ENCODE measurements at places on chromosomes 5 and 9.

DNA sequence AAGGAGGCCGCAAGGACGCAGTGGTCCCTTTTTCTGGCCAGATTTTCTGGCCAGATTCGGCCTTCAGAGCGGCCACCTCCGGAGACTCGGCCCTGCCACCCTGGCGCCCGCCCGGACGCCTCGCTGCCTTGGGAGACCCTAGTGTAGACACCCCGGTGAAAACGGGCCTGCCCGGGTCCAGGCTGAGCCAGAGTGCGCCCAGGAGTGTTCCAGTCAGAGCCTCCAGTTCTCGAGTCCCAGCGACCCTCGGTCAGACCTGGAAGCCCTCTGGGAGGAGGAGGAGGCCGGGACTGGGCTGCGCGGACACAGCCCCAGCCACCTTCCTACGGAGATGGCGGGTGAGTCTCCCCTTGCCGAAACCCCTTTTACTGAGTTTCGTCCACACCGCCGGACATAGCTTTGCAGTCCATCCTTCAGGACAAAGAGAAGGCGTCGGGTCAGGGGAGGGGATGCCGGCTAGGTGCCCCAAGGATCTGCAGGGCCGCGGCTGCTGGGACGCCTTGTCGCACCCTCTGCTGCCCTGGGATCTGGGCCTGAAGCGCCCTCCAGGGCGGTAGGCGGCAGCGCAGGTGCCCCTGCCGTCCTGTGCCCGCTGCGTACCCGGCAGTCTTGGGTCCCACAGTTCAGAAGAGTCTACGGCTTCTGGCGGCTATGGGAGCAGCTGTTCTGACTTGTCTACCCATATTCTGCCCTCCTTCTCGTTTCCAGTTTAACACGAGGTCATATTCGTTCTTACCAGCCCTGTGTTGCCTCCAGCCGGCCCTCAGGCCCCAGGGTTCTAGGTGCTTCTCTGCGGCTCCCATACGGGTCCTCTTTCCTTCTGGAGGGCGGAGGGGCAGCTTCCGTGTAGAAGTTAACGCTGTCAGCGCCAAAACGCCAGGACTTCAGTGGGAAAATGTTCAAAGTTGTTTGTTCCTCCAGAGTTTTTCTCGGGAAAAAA lies 1771.7 kb upstream of the CDH9 start:
- DNase-seq: no peak

- DNase-seq: no peak
Measured at GRCh38 chr5:132434416-132435286, 55.9 kb downstream of the IRF1 start.

DNA sequence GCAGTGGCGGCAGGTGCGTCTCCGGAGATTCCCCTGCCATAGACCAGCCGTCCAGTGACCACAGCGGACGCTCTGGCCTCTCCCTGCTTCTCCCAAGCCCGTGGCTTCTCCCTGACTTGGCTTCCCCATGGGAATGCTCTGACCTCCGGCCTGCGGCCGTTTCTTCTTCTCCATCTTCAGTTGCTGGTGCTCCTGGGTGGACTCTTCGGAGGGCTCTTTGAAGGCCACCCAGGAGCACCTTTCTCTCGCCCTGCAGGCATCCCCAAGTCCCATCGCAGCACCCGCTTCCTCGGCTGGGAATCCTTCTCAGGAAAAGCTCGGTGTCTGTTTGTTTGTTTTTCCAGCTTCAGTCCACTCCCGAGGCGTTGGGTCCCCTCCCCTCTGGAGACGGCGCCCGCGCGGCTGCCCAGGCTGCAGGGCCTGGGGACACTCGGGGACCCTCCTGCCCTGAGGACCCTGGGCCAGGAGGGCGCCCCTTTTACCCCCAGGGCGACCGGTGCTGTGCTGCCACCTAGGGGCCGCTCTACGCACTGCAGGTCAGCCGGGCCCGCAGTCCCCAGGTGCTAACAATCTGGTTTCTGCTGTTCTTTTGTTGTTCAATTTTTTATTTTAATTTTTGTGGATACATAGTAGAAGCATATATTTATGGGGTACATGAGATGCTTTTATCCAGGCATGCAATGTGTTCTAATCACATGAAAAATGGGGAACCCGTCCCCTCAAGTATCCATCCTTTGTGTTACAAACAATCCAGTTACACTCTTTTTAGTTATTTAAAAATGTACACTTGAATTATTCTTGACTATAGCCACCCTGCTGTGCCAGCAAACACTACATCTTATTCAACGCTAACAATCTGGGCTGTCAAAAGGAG lies 197.9 kb upstream of the ADAMTS16 start:
- DNase-seq: no peak

- DNase-seq: no peak
Measured at GRCh38 chr5:3309538-3309937, 286.1 kb upstream of the IRX1 start.

DNA sequence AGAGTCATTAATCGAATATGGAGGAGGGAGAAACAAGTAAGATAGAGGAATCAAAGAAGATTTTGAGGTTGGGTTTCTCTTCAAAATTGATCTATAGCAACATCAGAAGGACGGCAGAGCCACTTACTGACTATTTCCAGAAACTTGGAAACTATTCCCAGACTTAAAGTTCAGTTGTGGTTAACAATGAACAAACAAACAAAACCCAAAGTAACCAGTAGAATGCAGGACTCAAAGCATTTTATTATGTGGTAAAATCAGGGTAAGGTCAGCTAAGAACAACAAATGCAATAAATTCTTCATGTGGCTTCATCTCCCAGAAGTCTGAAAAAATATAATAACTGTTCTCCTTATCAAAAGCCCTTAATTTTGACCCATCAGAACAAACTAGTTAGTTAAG lies 54.9 kb upstream of the OSMR start:
- DNase-seq: no peak

DNA sequence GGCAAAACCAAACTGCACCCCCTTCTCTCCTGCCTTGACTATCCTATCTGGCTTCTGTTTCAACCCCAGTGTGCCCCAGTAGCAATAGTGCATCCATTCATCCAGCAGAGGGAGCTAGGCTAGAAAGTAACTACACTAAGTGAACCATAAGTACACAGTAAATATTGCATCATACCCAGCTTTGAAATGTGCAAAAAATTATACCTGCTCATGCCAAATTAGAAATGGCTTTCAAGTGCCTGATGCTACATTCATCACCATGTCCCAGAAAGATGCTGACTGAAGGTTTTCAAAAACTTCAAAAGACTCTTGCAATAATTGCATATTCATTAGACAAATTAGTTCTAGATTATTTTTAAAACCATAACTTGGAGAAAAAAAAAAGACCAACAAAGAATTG lies 153.5 kb downstream of the PRELID2 start:
- peak; percentile 58 for DNase-seq

GRCh38 chr5:181164076-181164952 lies 16.9 kb downstream of the OR2V2 start:
- DNase-seq: no peak

- no peak for DNase-seq
Measured at GRCh38 chr5:66436721-66437120, 159.5 kb upstream of the MAST4 start.

GRCh38 chr9:130010151-130010988 lies 32.6 kb downstream of the FNBP1 start:
- no peak for DNase-seq

GRCh38 chr5:120538644-120539043 lies 74.5 kb downstream of the PRR16 start:
- peak; percentile 55 for DNase-seq

- DNase-seq: no peak
Measured at GRCh38 chr9:84447305-84447704, 106.7 kb upstream of the SLC28A3 start.

- DNase-seq: no peak
Measured at GRCh38 chr9:3879726-3880505, 354.1 kb upstream of the RFX3 start.

- DNase-seq: no peak
Measured at GRCh38 chr9:106283769-106284168, 579.2 kb upstream of the ZNF462 start.

GRCh38 chr5:60651872-60652620 lies 47.9 kb downstream of the DEPDC1B start:
- DNase-seq: peak; percentile 86

DNA sequence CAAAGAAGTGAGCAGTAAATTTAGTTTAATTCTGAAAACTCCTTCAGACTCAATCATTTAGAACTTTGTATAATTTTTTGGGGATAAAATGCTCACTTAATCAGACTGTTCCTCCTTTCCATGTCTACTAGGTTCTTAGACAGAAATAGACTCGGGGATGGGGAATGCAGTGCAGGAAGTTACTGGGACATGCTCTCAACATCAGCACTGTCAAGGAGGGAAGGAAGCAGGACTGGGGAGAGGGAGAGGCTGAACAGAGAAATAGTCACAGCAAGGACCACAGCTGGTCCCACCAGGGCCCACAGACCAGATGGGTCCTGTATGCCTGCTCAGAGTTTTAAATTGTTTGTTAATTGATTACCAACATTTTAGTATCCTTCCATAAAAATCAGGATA lies 310.1 kb upstream of the MSX2 start:
- DNase-seq: no peak

DNA sequence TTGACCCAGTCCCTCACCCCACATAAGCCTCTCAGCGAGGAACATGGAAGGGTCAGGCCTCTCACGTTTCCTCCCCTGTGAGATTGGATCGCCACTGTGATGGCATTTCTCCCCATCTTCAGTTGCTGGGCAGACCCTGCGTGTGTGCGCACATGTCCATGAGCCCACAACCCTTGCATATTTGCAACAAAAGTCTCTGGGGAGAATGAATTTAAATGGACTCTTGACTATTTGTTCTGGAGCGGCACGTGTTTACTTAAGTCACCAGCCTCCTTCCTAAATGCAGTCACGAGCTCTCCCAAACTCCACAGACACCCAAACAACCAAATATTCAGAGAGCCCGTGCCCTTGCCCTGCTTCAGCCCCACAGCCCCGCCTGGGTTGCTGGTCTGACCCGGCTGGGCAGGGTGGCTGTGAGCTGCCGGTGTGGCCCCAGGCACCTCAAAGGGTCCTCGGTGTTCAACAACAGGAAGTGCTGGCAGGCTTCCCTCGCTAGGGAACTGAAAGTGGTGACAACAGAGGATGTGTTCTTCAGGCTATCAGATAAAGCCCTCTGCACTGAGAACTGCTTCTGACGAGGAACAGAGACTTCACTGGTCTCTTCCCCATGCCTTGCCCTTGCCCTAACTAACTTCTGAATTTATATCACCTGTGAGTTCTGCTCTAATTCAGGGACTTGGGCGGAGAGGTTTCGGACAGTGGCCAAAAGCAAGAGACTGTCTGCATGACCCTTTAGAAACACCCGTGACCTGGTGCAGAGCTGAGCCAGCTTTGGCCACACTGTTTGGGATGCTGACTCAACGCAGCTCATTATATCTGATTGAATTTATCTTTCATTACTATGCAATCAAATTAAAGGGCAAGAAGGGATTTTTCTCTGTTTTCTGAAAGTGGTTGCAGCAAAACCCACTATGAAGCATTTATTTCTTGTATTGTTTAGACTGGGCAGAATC lies 19.2 kb upstream of the CD180 start:
- DNase-seq: no peak

DNA sequence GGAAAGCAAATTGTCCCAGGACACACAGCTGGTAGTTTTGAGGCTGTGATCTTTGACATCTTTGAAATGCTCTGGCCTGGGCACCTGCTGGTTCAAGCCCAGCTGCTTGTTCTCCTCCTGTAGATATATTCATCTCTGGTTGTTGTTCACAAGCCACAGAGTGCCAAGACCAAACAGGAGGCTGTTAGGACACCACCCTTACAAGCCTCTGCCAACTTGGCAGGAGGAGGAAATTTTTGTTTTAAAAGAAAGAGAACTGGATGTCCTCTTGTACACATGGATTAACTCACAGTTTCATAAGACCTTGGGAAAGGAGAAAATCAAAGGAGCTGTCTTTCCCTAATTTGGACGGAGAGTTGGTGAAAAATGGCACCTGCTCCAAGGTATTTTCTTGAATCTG lies 8.5 kb upstream of the ZFP62 start:
- no peak for DNase-seq

DNA sequence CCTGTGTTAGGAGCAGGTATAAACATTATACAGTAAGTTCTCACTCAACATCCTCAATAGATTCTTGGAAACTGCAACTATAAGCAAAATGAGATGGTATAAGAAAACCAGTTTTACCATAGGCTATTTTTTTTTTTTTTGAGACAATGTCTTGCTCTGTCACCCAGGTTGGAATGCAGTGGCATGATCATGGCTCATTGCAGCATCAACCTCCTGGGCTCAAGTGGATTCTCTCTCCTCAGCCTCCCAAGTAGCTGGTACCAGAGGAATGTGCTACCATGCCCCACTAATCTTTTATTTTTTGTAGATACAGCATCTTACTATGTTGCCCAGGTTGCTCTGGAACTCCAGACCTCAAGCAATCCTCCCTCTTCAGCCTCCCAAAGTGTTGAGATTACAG lies 50.1 kb upstream of the ADRB2 start:
- DNase-seq: no peak

- no peak for DNase-seq
Measured at GRCh38 chr5:140035881-140036280, 7.2 kb downstream of the NRG2 start.

GRCh38 chr5:82811490-82811889 lies 265.7 kb downstream of the TMEM167A start:
- DNase-seq: no peak

GRCh38 chr9:113585555-113585954 lies 122.0 kb downstream of the RGS3 start:
- DNase-seq: no peak

DNA sequence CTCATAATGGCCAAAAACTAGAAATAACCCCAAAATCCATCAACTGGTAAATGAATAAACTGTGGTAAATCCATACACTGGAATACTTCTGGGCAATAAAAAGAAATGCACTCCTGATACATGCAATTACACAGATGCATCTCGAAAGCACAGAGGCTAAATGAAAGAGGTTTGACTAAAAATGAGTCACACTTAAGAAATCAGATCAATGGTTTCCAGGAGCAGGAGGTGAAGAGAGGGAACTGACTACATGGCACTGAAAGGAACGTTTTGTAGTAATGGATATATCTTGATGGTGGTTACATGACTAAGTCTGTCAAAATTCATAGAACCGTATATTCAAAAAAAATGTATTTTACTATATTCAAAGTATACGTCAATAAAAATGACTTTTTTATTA lies 42.4 kb downstream of the STRBP start:
- no peak for DNase-seq

GRCh38 chr5:113846941-113847340 lies 333.4 kb downstream of the YTHDC2 start:
- DNase-seq: no peak

DNA sequence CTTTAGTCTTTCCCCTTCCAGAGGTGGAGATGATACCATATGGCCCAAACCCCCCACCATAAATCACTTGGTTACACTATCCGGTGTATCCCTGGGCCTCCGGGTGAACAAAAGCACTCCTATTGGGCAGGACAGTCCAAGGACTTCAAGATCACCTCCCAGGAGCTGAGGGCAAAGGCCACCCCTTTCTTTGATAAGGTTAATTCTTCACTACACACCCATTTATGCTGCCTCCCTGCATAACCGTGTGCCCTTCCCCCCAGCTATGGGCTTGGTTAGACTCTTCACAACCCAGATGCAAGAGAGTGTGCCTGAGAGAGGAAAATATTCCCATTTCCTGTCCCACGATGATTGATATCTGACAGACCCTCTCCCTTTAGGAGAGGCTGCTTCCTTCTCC lies 64.8 kb upstream of the PRRC1 start:
- DNase-seq: no peak
